NCI-H2171 (cell line): ENCODE measurements at places on chromosomes 6 and 20.

DNA sequence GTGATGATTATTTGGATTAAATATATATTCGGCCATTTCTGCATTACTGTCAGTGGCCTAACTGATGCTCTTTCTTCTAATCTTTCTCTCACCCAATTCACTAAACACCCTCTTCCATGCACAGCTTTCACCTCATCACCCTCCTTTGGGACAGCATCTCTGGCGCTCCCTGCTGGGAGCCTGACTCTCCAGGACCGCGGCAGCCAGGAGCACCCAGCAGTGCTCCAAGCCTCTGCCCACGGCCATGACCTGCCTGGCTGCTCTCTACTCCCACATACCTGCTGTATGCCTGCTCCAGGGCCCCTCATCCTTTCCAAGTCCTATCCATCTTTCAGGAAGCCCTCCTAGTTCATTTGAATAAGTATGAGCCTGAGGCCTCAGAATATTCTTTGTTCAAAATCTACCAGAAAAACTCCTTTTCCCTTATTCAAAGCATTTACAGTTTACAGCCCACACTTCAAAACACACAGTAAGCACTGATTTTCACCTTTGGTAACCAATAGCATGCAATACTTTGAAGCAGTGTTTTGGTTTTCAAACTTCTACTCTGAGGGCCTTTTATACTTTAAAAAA, 15.2 kb downstream of the CTCFL start:
- DNase-seq: no peak

DNA sequence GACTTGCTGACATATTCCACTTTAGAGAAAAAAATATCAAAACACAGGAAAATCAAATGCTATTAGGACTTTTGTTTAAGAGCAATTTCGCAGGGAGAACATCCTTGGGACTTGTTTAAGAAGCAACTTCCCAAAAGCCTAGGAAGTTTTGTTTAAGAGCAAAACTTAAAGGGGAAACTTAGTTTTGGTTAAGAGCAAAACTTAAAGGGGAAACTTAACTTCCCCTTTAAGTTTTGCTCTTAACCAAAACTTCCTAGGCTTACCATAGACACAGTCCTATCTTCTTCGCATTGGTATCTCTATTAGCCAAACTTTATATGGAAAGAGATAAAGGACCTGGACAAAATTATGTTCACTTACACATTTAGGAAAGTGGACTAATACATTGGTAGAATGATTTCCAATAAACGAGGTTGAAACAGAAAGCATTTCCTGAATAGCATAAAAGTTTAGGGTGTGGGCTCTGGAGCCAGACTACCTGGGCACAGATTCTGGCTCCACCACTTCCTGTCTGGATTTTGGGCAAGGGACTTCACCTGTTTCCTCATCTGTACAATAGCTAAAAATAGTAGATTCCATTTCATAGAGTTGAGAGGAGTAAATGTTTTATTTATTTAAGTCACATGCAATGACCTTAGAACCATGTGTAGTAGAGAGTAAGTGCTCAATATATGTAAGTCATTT, 15.7 kb downstream of the PAQR8 start:
- DNase-seq: no peak

DNA sequence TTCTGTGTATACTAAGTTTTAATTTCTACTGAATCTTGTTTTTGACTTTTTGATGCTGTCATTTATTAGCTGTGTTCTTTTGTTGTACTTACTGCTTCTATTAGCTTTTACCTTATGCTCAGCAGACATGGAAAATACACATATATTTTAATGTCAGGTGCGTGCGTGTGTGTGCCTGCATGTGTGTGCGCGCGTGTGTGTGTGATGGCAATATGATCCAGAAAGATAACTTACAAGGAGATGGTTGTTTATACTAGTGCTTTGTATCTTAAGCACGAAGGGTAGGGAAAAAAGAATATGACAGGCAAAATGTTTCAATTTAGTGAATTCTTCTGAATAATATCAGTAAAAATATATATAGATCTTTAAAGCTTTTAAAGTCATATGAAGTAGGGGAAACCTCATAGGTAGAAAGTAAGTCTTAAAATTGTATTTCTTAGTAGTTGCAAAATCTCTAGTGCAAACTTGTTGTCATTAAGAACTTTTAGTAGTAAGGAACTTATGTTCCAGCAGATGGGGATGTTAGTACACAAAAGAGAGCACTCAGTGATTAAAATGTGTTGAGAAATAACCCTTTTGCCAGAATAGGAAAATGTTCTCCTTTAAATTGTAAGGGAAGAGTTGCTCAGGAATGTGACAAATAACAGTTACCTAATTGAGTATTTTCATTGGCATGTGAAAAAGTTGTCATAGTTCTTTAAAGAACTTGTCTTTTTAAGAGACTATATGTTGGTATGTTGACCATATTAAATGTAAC, 13.2 kb downstream of the QKI start:
- no peak for DNase-seq

- DNase-seq: no peak
Measured at GRCh38 chr6:168784426-168784825, 343.4 kb downstream of the SMOC2 start.

DNA sequence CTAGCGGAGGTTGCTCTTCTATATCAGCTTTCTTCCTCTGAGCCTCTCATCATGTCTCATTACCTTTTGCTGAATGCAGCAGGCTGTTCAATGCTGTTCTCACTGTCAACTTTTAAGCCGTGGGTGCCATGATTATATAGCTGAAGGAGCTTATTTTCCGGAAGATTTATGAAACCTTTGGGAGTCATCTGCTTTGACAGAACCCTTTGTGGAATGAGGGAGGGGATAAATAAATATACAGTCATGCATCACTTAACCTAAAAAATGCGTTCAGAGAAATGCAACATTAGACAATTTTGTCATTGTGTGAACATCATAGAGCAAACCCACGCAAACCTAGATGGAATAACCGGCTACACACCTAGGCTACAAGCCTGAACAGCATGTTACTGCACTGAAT, 102.2 kb upstream of the AKAP12 start:
- no peak for DNase-seq

DNA sequence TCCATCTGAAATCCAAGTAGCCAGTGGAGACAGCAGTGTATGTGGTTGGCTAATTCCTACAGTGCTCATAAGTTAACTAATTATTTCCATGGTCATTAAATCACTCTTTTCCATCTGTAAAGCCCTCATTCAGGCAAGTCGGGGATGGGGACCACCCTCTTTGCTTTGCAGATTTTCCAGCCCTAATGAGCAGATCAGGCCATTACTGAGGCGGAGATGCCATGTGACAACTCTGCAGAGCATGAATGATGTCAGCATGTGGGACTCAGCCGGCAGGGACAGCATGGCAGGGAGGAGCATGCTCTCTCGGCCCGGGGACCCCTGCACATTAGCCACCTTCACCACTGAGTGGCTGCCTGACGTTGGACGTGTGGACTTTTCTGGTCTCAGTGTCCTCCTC, 623.3 kb upstream of the CDH4 start:
- no peak for DNase-seq

DNA sequence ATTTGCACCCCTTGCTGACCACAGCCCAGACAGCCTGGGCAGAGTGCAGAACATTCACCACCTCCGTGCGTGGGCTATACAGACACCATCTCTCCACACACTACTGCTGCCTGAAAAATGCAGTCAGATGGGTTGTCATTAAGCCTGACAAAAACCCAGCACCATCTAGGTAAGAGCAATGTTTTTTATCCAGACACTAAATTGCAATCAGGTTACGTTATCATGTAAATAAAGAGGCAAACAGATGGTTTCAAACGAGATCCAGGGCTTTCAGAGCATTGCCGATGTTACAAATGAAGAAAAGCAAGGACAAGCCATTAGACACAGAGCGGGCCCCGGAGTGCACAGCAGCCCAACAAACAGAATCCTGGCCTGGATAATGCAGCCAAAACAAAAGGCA, 269.6 kb downstream of the PKHD1 start:
- no peak for DNase-seq

- no peak for DNase-seq
Measured at GRCh38 chr20:4358552-4358951, 343.2 kb upstream of the RNF24 start.

DNA sequence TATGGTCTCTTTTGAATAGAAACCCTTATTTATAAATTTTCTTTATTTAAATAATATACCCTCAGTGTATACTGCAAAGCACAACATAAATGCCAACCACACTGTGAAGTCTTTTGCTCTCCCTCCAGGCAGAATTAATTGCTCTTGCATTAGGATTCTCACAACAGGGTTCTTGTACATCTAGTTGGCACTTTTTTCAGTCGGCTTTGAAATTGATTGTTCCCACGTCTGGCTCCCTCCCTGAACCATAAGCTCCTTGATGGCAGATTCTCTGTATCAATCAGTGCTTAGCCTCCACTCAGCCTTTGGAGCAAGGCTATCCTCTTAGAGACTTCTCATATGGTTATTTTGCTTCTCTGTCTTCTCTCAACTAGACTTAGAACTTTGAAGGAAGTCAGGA, 288.0 kb upstream of the POU3F2 start:
- no peak for DNase-seq

DNA sequence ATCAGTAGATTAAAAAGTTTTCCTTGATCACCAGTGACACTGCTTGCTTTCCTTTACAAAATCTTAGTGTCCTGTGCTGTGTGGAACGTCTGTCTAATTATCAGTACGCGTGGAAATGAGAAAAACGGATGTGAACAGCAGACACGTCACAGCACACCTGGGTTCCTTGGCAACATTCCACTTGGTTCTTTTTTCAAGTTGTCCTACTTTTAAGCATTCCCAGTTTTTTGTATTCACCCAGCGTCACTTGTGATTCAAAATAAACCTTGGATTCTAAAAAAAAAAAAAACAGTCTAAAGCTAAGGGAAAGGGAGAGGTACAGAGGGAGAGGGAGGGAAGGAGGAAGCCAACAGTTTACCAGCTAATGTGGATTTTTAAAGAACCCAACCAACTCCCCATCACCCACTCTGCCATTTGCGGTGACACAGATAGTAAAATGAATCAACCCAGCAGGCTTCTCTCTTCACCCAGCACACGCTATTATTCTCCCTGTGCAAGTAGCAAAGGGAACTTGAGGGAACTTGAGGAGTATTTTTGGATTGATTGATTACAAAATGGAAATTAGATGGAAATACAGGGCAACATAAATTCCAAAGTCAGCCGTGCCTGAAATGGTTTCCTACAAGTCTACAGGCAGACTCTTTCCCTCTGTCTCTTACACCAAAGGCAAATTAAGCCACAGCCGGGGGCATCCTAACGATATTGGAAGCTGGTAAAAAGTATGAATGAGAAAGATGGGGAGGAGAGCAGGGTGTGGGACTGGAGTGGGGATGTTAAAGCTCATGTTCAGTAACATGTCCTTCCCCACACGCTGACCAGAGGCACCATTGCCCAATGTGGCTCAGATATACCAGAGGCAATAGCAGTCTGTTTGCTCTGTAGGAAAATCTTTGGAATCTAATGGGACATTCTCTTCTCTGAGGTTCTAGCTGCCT, 129.8 kb downstream of the SASH1 start:
- no peak for DNase-seq

DNA sequence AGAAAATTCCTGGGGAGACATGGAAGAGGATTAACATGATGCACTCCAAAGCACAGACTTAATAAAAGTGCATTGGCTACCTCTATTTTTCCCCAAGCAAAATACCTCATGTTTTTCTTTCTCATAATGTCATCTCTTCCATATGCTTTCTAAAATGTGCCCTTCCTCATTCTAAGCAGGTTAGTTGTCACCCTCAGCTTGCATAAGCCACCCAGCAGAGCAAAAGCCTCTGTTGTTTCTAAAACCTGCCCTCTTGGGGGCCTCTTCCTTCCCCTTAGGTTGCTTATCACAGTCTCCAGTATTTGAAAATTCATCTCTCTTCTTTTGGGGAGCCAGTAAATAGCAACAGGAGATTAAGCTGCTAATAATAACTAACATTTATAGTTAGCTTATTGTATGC, 183.6 kb upstream of the FLRT3 start:
- no peak for DNase-seq

DNA sequence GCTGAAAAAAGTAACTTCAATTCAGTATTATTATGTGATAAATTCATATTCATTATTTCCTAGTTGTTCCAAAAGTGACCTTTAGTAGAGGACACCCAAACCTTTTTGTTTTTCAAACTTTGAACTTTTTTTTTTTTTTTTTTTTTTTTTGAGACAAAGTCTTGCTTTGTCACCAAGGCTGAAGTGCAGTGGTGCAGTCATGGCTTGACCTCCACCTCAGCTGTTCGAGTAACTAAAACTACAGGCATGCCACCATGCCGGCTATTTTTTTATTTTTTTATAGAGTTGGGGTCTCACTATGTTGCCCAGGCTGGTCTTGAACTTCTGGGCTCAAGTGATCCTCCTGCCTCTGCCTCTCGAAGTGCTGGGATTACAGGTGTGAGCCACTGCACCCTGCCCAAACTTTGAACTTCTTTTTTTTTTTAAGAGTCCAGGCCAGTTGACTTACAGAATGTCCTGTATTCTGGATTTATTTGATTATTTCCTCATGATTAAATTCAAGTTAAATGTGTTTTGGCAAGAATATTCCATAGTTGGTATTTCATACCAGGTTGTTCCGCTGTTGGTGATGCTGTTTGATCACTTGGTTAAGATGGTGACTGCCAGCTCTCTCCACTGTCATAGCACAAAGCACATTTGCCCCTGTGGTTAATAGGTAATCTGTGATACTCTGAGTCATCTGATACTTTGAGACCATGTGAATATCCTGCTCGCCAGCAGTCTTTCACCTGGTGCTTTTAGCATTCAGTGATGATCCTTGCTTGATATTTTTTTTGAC, 48.0 kb downstream of the VAPB start:
- DNase-seq: no peak

DNA sequence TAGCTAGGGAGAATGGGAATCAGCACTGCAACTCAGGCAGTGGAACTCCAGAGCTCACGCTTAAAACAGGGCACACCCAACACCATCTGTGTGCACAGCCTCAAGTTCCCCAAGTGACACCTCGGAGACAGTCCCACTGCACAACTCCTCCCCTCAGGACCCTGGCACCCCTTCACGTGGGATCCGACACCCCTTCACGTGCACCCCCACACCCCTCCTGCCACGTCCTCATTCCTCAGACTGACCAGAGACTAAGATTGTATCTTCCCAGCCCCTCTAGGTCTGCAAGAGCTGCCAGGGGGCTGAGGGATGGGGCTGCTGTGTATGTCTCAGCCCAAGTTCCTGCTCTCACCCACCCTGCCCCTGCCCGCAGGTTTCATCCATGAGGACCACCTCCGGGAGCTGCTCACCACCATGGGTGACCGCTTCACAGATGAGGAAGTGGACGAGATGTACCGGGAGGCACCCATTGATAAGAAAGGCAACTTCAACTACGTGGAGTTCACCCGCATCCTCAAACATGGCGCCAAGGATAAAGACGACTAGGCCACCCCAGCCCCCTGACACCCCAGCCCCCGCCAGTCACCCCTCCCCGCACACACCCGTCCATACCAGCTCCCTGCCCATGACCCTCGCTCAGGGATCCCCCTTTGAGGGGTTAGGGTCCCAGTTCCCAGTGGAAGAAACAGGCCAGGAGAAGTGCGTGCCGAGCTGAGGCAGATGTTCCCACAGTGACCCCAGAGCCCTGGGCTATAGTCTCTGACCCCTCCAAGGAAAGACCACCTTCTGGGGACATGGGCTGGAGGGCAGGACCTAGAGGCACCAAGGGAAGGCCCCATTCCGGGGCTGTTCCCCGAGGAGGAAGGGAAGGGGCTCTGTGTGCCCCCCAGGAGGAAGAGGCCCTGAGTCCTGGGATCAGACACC, 7.6 kb downstream of the MYL9 start:
- DNase-seq: no peak
